Mucosa of gallbladder (tissue), 1 donor: ENCODE measurements at places on chromosomes 1 and 21. TPM values are rescaled to one million over a fixed set of nuclear protein-coding genes. Genes with fewer than 3 reads are reported as not detected.

DNA sequence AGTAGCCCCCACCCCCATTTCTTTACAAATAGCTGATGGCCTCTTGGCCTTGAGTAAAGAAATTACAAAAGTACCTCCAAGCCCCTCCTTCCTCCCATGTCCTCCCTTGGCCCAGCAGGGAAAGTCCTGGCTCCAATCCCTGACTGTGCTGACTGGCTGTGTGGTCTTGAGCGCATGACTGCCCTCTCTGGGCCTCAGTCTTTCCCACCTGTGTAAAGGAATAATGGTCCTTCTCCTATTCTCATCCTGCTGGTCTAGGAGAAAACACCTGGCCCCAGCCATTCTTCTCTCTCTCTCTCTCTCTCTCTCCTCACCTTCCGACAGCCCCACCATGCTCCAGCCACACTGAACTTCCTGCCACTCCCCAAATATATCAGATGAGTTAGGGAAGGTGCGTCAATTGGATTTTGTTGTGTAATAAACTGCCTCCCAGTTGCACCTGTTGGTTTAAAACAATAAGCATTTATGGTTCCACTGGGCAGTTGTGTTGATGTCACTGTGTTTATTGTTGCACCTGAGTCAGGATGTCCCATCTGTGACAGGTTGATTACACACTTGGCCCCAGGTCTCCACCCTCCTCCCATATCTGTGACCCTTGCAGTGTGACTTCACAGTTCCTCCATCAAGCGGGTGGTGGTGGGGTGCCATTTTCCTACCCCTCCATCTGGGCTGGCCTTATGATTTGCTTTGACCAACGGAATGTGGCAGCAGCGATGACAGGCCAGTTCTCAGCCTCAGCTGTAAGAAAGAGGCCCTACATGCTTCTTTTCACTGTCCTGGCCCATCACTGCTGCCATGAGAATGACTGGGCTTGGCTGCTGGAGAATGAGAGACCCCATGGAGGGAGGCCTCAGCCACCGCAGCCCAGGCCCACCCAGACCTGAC is 22.3 kb upstream of the LRP8 start:
- no peak for DNase-seq

- DNase-seq = no peak
These were observed 333.8 kb upstream of the PTBP2 start for GRCh38 chr1:96387785-96388184.

DNA sequence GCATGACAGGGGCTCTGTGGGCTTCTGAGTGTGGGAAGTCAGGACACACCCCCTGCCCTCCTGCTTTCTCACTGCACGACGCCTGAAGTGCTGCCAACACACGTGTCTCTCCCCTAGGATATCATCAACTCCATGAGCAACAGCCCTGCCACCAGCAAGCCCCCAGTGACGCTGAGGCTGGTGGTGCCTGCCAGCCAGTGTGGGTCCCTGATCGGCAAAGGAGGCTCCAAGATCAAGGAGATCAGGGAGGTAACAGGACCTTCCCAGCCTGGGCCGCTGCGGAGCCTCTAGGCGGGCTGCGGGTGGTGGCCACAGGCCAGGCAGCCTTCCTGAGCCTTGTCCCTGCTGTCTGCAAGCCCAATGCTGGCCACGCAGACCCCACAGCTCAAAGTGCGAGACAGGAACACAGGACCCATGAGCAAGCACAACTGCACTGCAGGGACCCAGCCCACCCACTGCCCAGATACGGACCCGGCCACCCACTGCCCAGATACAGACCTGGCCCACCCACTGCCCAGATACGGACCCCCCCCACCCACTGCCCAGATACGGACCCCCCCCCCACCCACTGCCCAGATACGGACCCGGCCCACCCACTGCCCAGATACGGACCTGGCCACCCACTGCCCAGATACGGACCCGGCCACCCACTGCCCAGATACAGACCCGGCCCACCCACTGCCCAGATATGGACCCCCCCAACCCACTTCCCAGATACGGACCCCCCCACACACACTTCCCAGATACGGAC is 72.2 kb upstream of the COL6A1 start:
- DNase-seq = no peak

The GJA5 gene
- 8.8 TPM for total RNA-seq

DNA sequence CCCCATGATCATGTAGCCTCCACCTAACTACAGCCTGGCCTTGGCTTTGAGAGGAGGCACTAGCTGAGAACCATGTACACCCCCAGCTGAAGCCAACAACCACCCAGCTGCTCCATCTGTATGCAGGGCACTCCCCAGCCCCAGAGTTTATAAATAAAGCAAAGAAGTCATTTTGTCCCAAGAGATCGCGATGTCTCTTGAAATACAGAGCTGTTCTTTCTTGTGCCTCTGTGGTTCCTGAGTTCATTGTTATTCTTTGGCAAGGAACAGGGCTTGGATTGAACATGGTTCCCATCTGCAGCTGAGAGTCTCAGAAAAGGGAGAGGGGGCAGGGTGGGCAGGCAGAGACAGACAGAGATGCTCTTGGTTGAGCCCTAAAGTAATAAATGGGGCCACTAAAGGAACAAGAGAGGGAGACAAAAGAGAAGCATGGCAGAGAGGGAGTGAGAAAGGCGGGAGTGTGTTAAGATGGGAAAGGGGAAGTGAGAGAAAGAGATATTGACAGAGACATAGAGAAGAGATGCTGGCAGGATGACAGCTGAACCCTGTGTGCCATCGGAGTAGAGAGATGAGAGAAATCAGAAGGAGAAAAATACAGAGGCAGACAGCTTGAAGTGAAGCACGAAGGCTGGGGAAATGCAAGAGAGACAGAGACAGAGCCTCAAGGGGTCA is 63.3 kb downstream of the TNR start:
- DNase-seq = no peak

- no peak for DNase-seq
These were observed 3.9 kb downstream of the C1orf167 start for GRCh38 chr1:11765661-11766428.

The RER1 gene
- 172 TPM for total RNA-seq

The CHI3L2 gene
- 2.8 TPM for total RNA-seq

The BPNT1 gene
- total RNA-seq = 48.7 TPM

- peak; percentile 62 for DNase-seq
These were observed 66.5 kb upstream of the GADD45A start for GRCh38 chr1:67618285-67619018.

- DNase-seq = no peak
These were observed 27.9 kb downstream of the MATN1 start for GRCh38 chr1:30695439-30695841.

DNA sequence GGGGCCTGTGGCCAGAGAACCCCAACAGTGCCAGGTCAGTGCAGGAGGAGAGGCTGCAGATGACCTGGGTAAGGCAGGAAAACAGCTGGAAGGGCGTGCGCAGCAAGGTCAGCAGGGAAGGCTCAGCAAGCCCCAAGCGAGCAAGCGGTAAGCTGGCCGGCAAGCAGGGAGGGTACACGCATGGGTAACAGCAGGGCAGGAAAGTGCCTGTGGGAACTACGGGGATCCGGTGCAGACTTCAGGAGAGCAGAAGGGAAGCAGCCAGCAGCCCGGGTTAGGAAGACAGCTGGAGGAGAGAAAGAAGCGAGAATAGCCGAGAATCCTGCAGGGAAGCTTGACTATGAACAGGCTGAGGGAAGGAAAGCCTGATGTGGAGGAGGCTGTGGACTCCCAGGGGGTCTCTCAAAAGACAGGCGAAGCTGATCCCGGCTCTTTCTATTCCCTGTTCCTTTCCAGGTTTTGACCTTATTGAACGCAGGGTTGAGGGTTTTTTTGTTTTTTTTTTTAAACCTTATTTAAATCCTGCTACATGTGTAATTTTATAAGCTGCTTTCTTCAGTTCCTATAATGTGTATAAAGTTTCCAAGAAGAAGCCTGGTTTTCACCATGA is 20.9 kb downstream of the UMODL1 start:
- no peak for DNase-seq

The PRR9 gene
- total RNA-seq = not detected

- no peak for DNase-seq
These were observed 136.6 kb downstream of the PROX1 start for GRCh38 chr1:214124281-214124805.

GRCh38 chr1:22745669-22746585 is 35.3 kb downstream of the EPHB2 start:
- DNase-seq = no peak
